HT-29 (cell line): ENCODE measurements at places on chromosomes 7 and 10.

GRCh38 chr10:121484401-121484800 lies 113.8 kb downstream of the FGFR2 start:
- no peak for DNase-seq

DNA sequence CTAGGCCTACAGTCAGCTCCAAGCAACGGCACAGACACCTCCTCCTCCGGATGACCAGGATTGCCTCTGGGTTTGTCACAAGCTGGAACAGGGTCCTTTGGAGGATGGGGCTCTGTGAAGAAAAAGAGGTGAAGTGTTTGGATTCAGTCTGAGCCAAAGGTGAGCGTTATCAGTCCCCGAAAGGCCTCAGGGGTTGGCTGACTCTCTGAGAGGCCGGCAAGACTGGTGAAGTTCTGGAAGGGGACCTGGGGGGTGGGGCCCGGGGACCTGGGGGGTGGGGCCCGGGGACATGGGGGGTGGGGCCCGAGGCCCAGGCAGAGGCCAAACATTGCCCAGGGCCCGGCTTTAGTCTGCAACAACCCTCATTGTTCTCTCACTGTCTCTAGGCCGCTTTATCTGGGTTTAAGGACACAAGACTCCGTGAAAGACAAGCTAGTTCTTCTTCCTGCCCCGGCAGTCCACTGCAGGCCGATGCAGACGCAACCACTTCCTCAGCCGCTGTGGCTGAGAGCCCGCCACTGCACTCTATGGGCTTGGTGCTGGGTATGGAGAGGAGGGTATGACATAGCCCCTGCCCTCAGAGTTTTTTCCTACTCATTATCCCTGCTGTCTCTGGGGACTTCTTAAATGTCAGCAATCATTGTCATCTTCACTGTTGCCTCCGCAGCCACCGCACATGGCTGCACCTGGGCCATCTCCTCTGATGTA lies 27.4 kb upstream of the PSAP start:
- no peak for DNase-seq

DNA sequence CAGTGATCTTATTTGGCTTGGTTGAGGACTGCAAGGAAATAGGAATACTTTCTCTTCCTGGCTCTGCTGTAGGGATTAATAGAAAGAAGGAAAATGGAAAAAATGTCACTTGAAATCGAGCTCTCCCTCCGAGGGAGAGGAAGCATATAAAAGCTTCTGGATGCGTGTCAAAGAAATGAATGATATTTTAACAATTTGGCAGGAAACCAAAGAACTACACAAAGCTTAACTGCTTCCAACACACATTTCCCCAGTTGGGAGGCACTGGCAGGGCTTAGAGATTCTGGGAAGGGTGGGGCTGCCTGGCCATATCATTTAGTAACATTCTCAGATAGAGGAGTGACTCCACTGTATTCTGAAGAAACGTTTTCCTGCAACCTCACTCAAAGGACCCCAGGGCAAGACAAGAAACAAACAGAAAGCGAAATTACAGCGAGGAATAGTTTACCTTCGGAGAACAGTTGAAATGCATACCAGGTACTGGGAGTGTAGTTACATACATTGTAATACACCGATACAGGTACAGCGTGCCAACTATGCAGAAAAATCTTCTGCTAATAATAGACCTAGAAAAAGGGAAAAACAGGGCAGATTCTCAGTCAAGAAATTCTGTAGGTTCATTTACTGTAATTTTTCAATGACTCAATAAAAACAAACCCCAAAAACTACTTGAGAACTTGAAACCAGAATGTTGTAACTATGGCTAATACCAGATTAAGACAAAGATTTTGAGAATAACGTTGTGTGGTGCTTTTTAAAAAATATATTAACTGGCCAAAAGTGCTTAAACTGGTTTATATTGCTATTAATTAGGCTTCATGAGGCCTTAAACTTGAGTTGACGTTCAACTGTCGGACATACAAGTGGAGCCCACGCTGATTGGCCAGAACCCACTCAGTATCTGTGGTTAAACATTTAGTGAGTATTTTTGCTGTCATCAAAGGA lies 75.7 kb upstream of the ASAH2 start:
- DNase-seq = no peak

DNA sequence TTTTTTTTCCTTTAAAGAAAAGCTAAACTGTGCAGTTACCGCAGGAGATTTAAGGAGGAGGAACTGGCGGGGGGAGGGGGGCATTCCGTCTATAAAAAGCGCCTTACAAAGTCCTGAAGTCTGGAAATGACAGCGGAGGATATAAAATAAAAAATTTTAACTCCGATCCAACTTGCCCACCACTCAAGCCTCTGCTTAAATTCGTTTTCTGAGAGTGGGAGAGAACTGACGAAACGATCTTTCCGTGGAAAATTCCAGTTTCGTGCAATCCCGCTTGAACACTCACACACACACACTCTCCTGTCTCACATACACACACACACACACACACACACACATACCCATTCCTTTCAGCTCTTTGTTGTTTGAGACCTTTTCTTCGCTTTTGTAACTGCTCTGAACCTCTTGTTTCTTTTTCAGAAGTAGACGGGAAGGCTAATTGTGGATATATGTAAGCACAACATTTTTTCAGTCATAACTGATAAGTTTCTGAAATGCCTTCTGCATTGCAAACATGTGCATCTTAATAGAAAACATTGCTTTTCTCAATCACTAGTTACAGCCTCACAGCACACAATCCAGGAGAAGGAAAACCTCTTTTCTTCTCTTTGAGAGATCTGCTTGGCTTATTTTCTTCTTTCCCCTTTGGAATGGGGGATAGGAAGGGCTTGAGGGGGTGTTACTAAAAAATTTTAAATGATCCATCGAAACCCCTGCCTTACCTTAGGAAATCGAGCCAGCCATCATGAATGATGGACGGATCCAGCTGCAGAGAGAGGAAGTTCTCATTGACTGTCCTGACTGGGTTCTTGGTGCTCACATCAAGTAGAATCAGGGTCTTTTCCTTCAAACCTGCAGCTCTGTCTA lies 628 bp downstream of the HPSE2 start:
- DNase-seq = no peak

DNA sequence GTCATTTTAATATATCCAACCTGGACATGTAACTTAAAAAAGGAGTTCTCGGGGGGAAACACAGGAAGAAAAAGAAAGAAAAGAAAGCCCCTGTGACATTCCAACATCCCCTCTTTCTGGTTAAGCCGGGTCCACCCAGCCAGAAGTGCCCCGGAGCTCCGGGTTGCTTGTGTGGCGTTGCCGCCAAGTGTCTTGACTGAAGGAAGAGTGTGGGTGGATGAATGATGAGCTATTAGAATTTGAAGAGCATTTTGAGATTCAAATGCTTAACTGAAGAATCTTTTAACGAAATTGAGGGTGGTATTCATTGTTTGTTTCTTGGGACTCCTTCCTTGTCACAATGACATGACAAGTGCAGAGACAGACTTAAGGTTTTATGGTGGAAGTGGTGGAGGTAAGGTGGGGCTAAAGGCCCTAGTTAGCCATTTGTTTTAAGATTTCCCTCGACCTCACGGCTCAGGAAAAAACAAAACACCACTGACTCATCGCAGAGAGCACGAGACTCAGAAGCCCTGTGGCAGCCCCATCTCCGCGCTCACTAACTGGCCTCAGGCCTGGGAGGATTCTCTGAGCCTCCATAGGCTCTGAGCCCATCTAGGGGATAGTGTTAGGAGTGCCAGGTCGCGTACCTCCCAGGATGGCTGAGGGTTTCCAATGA lies 1.8 kb upstream of the GLI3 start:
- DNase-seq = no peak
